Hepatic stellate cell (primary cell): ENCODE measurements at places on chromosomes 13 and 19.

- DNase-seq, result no peak
These were observed 96.5 kb downstream of the PDS5B start for GRCh38 chr13:32682740-32683139.

DNA sequence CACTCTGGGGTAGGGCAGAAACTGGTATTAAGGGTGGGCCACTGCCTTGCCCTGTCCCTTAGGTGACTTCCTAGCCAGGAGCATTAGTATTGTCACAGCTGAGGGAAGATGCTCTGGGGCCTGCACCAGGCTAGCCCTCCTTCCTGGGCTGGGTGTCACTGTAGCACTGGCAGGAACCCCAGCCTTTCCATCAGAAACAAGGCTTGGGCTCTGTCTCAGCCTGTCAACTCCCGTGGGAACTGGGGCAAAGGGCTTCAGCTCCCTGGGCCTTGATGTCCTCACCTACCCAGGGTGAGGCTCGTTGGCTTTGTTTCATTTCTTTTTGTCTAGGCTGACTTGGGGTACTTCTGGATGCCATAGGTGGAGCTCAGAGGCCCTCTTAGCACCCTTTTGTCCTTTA lies 18.0 kb downstream of the PAF1 start:
- DNase-seq, result peak; percentile 50

GRCh38 chr13:59721926-59722910 lies 441.5 kb downstream of the DIAPH3 start:
- DNase-seq, result no peak

DNA sequence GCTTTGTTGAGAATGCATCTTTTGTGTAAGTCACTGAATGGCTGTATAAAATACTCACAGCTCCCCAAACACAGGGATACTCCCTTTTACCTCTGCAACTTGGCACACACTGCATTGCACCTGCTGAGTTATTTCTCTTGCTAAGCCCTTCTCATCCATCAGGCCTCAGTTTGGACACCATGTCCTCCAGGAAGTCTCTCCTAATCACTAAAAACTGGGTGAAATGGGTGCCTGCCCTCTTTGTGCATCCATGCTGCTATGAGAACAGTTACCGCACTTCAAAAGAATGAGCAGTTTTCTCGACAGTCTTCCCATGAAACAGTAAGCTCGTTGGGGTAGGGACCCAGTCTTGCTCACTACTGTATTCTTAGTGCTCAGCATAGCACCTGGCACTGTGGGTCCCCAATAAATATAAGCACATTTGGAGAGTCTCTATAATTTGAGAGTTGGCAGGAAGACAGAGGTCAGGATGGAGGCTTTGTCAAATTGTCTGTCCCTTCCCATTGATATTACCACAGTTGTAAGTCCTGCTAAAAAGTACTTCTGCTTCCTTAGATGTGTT lies 4.6 kb upstream of the SLC25A30 start:
- no peak for DNase-seq

DNA sequence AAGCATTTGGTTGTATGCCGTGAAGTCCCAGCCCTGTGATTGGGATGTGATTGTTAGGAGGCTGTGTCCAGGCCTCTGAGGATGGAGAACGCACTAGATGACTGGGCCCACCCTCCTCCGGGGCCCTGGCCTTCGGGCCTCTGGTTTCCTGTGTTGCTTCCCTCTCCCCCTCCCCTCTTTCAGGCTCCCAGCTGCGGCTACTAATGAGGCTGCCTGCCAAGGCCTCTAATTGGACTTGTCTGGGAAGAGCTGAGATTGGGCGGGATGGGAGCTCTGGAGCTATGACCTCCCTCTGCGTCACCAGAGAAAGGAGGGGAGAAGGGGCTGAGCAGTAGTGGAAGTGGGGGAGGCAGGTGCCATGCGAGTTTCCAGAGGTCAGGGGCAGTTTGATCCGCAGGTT lies 9.9 kb downstream of the PTH2 start:
- no peak for DNase-seq

DNA sequence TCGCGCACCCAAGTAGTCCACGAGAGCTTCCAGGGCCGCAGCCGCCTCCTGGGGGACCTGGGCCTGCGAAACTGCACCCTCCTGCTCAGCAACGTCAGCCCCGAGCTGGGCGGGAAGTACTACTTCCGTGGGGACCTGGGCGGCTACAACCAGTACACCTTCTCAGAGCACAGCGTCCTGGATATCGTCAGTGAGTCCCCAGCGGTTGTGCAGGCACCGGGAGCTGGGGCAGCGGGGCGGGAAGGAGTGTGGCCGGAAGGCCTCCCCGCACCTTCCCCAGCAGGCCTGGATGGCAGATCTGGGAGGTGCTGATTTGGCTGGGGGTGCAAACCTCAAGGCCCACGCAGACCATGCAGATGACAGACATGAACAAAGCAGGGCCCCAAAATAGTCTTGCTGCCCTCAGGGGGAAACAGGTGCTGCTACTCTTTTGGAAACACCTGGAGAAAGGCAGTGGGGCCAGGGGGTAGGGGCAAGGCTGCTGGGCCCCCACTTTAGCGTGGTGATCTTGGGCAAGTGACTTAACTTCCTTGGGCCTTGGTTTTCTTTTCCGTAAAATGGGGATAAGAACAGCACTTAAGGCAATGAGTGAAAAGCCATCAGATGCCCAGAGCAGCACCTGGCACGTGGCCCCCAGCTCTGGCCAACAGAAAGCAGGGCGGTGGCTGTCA lies 4.0 kb downstream of the MAG start:
- no peak for DNase-seq

DNA sequence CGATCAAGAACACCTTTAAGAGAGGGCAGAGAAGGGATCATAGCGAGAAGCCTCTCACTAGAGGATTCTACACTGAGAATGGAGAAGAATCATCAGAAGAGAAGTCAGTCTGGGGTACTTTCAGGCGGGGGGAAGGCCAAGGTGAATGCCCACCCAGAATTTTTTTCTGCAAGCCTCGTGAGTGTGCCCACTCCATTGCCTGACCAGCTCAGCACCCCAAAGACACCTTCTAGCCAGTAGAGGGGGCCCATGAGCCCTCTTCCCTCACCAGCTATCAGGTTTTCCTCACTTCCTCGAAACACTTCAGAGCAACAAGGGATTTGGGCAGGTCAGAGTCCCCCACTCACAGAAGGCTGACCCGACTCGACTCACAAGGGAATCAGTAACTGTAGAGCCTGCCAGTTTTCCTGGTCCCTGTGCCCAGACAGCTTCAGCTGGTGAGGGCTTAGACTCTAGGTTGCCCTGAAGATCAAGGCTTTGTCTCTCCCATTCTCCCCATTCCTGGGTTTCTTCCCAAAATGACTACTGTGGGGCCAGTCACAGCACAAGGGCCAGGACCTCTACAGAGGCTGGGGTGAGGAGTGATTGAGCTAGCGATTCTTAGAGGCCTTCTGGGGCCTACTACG lies 18.4 kb downstream of the NLRP13 start:
- DNase-seq, result no peak

GRCh38 chr13:73059460-73060250 lies 850 bp downstream of the KLF5 start:
- peak; percentile 42 for DNase-seq

GRCh38 chr19:50553134-50553703 lies 15.0 kb downstream of the LRRC4B start:
- no peak for DNase-seq

DNA sequence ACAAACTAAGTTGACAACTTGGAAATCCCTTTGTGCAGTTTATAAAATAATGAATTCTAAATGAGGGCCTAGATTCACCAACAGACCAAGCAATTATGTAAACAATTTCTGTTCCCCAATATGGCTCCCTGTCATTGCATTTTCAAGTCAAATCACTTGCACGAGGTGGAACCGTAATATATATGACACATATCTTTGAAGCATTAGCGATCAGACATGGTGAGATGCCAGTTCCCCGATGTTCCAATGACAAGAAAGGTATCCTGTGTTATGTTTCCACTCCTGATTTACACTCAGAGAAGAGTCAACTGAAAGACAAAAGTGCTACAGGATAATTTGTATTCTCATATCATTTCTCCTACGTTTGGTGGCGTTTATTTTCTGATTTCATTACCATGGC lies 108.5 kb upstream of the TDRD3 start:
- no peak for DNase-seq

DNA sequence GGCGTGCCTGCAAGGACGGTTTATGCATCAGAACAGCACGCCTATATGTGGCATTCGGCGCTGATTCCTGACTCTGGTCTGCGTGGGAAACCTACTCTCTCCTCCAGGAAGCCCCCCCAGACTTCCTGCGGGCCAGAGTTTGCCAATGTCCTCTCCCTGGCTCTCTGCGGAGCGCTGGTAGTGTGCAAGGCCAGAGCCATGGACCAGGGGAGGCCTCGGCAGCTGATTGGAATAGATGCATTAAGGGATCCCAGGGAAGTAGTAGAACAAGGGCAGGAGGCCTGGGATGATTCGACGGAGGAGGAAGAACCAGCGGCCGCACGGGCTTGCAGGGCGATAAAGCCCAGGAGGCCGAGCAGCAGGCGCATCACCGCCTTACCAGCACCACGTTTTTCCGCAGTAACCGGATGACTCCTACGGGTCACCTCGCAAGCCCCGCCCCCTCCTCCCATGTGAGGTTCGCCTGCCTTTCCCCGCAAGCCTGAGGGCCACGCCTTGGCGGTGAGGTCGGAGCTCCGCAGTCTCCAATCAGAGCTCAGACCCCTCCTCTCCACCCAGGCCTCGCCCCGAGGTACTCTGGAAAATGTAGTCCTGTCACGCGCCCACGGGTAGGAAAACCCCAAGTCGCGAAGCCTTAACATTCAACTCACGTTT lies 5.0 kb downstream of the CLEC11A start:
- peak; percentile 59 for DNase-seq

DNA sequence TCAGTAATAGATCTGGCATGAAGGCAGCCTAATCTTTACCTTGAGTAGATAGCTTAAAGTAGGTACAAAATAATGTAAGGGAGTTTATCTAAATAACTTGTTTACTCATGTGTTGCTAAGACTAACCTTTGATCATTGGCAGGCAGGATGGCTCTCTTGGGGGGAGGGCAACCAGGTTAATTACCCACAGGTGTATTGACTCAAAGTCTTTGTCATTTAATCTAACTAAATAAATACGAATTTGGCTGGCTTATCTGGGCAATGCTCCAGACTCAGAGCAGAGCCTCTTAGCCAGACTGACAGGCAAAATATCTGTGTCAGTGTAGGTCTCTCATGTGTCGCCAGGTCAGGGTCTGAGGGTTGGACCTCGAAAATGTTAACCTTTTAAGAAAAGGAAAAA lies 283.4 kb upstream of the KLHL1 start:
- no peak for DNase-seq

GRCh38 chr13:110677731-110678545 lies 28.0 kb downstream of the CARS2 start:
- DNase-seq, result no peak

DNA sequence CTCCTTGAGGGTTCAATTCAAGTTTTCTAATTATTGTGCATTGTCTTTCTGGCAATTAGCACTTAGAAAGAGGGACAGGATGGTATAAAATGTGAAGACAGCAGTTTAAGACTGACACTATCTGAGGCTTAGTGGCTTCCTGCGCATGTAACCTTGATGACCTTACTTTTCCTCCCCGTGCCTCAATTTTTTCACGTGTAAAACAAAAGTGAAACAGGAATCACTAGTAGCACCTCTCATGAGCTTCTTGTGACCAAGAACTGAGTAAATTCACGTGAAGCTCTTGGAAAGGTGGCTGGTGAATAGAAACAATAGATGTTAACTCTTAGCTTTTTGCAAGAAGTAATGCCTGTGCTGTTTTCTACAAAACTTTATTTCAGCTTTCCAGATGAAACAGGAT lies 233.9 kb downstream of the LMO7 start:
- no peak for DNase-seq

- no peak for DNase-seq
These were observed 1230.3 kb downstream of the DIAPH3 start for GRCh38 chr13:58933475-58933874.

- no peak for DNase-seq
These were observed 774 bp upstream of the PPP2R1A start for GRCh38 chr19:52188822-52189734.

DNA sequence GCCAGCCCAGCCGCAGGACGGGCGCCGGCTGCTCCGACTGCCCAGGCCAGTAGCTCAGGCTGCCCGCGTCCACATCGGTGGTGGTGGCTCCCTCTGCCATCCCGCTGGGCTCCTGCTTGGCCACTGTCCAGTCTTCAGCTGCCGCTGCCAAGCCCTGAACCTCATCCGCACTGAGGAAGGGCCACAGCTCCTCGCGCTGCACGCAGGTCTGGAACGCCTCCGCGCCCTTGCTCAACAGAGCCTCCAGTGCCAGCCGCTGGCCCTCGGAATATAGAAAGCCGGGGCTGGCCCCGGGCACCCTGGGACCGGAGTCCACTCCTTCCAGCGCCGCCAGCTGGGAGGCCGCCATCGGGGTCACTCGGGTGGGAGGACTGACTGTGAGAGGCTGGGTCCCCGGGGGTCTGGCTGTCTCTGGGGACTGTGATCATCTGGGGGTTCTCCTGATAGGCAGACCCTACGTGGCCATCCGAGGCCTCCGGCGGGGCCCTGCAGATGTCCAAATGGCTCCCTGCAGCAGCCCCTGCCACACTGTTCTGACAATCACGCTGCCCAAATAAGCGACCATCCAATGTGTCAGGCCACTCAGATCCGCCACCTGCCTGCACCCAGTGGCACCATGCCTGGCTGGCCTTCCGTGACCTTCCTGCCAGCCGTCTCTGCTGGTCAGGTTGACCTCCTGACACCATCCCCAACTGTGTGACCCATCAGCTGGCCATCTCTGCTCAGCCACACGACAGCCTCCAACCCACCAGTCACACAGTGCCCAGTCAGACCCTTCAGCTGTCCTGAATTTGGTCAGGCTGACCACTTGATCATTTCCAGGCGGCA lies 1.6 kb downstream of the FAM83E start:
- DNase-seq, result no peak

- DNase-seq, result no peak
These were observed 7.3 kb upstream of the INAFM1 start for GRCh38 chr19:47267350-47267759.

DNA sequence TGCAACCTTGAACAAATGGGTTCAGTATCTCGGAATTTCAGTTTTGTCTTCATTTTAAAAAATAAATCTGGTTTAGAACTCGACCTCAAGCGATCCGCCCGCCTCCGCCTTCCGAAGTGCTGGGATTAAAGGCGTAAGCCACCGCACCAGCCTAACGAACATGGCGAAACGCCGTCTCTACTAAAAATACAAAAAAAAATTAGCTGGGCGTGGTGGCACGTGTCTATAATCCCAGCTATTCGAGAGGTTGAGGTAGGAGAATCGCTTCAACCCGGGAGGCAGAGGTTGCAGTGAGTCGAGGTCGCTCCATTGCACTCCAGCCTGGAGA lies 571 bp downstream of the ZNF302 start:
- no peak for DNase-seq

DNA sequence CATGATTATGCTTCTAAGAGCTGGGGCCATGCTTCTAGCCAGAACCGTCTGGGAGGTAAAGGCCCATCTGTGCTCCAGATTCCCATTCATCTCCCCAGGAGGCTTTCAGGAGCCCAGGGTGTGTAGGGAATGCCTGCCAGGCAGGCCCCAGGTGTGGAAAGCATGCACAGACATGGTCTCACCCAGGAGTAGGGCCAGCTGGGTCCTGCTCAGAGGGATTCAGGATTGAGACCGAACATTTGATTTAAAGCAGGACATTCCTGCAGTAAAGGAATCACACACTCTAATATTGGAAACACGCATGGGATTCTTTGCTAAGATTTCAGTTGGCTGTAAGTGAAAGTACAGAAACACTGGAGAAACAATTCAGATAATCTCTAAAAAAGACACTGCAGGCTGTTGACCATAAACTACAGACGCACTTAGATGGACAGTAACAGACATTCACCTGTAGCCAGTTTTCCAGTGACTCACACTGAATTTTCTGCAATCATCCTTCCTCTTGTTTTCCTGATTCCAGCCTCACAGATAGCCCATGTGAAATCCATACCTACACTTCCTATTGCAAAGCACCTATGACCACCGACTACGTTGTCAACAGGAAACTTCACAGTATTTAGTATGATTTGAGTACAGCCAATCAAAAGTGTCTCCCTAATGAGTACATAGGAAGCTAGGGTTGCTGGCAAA lies 257.8 kb downstream of the TBC1D4 start:
- no peak for DNase-seq
